ENCODE measurements at places on chromosomes 1 and 21.

- no peak for DNase-seq
Measured at GRCh38 chr1:171107262-171107940, 16.7 kb downstream of the FMO3 start.

- DNase-seq = peak; percentile 67
Measured at GRCh38 chr21:35377505-35378090, 328.5 kb upstream of the RUNX1 start.

- no peak for DNase-seq
Measured at GRCh38 chr1:204684571-204685235, 835 bp downstream of the LRRN2 start.

GRCh38 chr1:44405031-44405797, at the start of gene RNF220:
Gene RNF220, plus strand, starts transcription at chr1:44405255.
- DNase-seq = no peak

DNA sequence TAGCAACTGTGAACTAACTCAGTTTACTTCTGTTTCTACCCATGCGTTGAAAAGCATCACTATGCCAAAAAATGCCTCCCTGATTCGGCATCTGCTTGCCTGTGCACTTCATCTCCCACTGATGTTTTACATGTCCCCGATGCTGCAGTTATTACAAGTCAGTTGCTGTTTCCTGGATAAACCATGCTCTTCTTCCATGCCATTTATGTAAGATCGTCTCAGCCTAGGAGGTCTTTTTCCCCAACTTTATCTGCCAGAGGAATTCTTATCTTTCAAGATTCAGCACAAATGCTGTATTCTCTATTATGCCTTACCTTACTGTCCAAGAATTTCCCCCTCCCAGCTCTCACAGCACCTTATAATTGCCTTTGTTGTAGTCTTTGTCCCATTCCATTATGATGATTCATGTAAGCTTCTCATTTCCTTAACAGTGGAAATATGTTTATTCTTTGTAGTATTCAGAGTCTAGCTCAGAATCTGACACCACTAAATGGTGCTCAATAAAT, 30.0 kb downstream of the PRKACB start:
- DNase-seq = peak; percentile 97

DNA sequence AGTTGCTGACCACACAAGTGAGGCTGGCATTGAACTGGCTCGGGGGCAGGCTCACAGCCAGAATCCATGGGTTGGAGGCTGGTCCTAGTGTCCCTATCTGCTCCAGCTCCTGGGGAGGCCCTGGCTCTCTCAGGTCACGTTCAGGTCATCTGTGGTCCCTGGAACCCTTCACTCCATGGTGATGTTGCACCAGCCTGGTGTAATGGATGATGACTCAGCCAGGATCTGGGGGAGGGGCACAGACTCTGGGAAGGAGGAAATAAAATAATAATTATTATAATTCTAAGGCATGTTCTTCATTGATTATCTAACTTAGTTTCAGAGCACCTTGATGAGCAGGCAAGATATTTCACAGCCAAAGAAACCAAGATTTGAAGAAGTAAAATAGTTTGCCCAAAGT, 26.6 kb upstream of the FCRL4 start:
- no peak for DNase-seq

- DNase-seq = no peak
Measured at GRCh38 chr21:45913418-45913765, 68.2 kb upstream of the COL6A1 start.

GRCh38 chr1:167083066-167083665, 7.0 kb downstream of the GPA33 start:
- DNase-seq = no peak

DNA sequence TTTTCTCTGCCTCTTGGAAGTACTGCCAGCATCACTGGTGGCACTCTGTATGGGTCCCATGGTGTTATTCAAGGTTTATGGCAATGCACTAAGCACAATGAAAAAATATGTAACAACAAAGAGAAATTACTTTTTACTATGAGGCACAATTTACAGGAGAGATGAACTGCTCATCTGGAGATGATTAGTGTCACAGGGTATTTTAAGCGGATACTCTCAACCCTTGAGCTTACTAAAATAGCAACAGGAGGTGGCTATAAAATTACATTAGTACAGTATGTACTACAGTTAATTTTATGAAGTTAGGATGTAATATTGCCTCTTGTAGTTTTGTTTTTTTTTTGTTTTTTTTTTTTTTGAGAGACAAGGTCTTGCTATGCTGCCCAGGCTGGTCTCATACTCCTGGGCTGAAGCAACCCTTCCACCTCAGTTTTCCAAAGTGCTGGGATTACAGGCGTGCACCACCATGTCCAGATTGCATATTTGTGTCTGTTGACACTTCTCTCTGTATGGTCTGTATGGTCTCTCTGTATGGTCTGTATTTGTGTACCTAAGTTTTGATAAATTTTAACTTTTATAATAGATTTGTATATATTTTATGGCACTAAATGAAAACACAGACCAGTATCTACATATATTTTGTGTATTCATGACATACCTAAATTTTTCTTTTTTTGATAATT, 175.6 kb upstream of the HP1BP3 start:
- DNase-seq = no peak

DNA sequence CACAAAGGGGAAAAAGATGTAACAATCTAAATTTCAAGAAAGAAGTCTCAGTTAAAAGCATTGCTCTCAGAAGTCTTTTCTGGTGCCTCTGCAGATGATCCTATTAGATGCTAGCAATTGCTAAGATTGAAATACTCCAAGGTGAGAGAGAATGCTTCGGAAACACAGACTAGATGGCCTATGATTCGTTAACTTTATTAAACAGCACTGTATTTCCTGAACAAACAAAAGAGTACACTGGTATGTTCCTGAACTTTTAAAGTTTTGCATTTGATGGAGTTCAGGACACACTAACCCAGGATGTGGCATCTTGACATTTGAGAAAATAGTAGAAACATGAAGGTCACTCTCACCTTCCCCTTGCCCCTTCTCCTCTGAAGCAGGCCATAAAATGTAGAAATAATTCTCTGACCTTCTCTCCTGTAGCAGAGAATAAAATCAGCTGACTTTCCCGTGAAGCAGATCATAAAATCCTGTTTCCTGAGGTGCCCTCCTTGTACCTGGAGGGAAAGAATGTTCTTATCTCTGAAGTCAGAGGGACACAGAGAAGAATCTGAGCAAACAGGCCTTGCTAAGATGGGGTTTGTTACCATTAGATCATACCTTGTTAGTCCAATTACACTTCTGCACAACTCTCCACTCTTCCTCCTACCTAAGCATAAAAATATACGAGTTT, 142.9 kb upstream of the USP25 start:
- no peak for DNase-seq

- DNase-seq = no peak
Measured at GRCh38 chr1:208248991-208249696, 5.0 kb upstream of the PLXNA2 start.

DNA sequence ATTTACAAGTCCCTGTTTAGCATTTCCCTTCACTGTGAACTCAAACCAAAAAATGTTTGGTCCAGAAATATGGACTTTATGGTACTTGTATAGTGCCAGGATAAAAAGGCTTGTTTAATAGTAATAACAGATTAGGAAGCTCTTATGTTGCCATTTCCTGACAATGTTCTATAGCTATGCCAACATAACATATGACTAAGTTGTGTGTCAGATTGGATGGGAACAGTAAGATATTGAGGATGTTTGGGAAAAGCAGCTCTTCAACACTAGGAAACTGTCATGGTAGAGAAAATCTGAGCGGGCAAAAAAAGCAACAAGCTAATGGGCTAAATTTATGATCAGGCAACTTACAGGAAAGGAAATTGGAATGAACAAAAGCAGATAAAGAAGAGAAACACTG, 287.1 kb upstream of the ADGRL4 start:
- DNase-seq = peak; percentile 77

DNA sequence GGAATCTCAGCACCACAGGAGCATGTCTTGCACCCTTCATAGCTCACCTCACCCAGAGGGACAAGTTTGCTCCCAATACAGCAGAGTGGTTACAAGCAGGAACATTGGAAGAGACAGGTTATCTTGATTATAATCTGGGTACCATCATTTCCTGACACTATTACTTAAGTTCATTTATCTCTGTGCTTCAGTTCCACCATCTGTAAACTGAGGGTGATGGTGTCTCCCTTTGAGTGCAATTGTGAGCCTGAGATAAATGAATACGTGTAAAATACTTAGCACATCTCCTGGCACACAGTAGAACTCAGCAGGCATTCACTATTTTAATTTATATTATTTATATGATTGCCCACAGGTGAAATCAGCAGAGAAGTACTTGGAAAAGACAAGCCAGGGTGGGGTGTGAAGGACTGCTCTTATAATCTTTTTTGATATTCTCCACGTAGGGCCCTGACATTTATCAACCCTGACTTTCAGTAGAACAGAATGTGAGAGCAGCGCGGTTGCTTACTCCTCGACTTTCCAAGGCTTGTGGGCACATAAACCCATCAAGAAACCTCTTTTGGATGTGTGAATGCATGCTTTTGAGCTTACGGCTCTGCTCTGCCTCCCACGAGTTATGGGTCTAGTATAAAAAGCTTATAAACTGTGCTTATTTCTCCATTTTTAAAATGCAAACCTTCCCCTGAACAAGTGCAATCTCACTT, 34.9 kb downstream of the DUSP10 start:
- no peak for DNase-seq

GRCh38 chr1:114677691-114678090, 7.8 kb upstream of the DENND2C start:
- DNase-seq = no peak
